Fibroblast of pulmonary artery (primary cell): ENCODE measurements at places on chromosomes 4 and X.
A peak's percentile ranks its signal among the peaks of the same experiment; 100 is the strongest.

DNA sequence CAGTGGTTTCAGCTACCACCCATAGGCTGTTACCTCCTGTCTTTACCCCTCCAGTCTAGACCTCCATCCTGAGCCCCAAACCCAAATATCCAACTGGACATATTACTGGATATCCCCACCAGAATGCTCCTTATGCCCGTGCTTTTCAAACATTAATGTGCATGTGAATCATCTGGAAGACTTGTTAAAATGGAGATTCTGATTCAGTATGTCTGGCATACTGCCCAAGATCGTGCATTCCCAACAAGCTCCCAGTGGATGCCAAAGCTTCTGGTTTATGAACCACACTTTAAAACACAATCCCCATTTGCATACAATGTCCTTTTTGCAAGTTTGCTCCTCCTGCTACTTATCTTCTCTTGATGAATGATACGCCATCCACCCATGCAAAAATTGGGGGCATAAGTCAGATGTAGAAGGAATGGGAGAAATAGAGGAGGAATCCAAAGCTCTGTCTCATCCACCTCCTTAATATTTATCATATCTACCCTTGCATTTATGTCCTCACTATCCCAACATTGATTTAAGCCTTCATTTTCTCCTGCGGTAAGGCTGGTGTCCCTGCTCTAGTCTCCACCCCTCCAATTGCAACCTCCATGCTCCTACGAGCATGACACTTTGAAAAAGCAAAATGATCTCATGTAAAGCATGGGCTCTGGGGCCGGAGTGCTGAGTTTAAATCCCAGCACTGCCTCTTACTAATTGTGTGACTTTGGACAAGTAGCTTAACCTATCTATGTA, 7.4 kb upstream of the PGRMC1 start:
- peak; percentile 94 for DNase-seq

GRCh38 chrX:132292793-132293192, 73.5 kb upstream of the RAP2C start:
- DNase-seq = peak; percentile 71

- no peak for DNase-seq
Observed at GRCh38 chr4:7244331-7244665, 52.0 kb downstream of the SORCS2 start.

- no peak for DNase-seq
Observed at GRCh38 chr4:176223561-176223960, 28.2 kb upstream of the SPATA4 start.

DNA sequence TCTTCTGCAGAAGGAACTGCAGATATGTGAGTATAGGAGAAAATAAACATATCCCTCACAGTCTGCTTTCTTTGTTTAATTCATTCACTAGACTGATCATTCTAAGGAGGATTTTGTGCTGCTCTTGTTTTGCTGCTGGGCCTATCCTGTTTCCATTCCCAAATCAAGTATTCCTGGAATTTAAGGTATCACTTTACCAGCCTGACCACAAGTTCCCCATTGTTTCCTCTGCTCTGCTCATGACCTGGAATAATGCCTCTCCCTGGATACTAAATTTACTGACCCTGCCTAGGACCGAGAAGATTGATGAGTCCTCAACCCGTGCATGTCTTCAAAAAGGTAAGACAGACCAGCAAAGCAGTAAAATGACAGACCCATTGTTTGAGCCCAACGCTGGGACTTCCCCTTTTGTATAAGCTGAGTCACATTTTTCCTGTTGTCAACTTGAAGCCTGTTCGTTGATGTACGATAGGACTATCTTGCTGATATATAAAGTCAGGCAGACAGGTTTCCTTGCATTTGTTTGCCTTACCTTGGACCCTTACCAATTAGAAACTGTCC, 85.5 kb upstream of the TET2 start:
- peak; percentile 79 for DNase-seq

GRCh38 chr4:6730603-6731317, 14.8 kb downstream of the BLOC1S4 start:
- no peak for DNase-seq
